Upper lobe of right lung (tissue), 1 donor: ENCODE measurements at places on chromosomes 16 and 17. TPM values are rescaled to one million over a fixed set of nuclear protein-coding genes. Genes with fewer than 3 reads are reported as not detected.

GRCh38 chr17:30208214-30208613, 27.3 kb downstream of the SLC6A4 start:
- no peak for DNase-seq
- no peaks in the 10 kb centered on the region for H3K27me3 ChIP-seq
- H3K4me3 ChIP-seq, result no peak overlapping the region
- H3K27ac ChIP-seq, result no peak overlapping the region
- H3K36me3 ChIP-seq, result no peaks in the 10 kb centered on the region

- DNase-seq, result no peak
- H3K4me3 ChIP-seq, result no peak overlapping the region
- H3K4me1 ChIP-seq, result no peaks in the 10 kb centered on the region
Measured at GRCh38 chr17:52064791-52065211, 93.7 kb downstream of the CA10 start.

GRCh38 chr17:82320956-82321927, 3.8 kb upstream of the CD7 start:
- H3K27me3 ChIP-seq, result no peaks in the 10 kb centered on the region
- DNase-seq, result peak; percentile 77
- no peak overlapping the region for H3K4me3 ChIP-seq
- no peak overlapping the region for H3K27ac ChIP-seq
- H3K36me3 ChIP-seq, result no peaks in the 10 kb centered on the region
- H3K4me1 ChIP-seq, result peaks cover 9% of the 10 kb centered on the region

GRCh38 chr17:79623786-79624717, 13.2 kb upstream of the RBFOX3 start:
- DNase-seq, result peak; percentile 33
- peaks cover 17% of the 10 kb centered on the region for H3K27me3 ChIP-seq
- no peaks in the 10 kb centered on the region for H3K4me1 ChIP-seq
- H3K36me3 ChIP-seq, result no peaks in the 10 kb centered on the region
- no peak overlapping the region for H3K4me3 ChIP-seq
- no peak overlapping the region for H3K27ac ChIP-seq

DNA sequence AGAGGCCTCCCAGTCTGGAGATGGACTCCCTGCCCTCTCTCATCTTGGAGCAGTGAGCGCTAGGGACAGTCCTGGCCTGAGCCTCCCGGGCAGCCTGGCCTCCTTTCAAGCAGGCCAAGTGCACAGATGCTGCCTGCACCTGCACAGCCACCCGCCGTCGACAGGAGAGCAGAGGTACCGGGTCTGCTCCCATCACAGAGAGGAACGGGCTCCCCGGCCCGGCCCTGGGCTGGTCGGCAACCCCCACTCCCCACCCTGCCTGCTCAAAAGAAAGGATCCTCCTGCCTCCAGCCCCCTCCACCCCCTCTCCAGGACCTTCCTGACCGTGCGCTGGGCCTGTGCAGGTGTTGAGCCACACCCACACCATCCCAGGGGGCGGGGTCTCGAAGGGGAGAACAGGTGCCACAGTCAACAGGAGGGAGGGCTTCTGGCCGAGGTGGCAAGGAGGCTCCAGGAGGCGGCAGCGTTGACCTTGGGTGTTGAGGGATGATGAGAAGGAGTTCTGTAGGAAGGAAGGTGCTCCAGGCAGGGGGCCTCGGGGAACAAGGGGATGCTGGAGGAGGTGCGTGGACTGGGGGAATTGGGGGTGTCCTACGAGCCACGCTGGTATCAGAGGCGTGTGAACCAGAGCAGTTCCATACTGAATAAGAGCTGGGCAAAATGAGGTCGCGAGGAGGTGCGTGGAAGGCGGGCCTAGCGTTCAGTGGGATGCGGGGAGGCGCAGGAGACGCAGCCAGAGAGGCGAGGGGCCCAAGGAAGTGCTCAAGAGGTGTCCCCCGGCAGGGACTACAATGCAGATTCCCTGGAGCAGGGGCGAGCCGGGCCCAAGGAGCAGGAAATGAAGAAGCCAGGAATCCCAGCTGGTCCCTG, 967 bp upstream of the CDH15 start:
- no peaks in the 10 kb centered on the region for H3K36me3 ChIP-seq
- H3K4me3 ChIP-seq, result peak overlapping the region; percentile 33
- H3K27ac ChIP-seq, result no peak overlapping the region
- H3K27me3 ChIP-seq, result peaks cover 15% of the 10 kb centered on the region
- H3K4me1 ChIP-seq, result peaks cover 15% of the 10 kb centered on the region
- peak; percentile 86 for DNase-seq

DNA sequence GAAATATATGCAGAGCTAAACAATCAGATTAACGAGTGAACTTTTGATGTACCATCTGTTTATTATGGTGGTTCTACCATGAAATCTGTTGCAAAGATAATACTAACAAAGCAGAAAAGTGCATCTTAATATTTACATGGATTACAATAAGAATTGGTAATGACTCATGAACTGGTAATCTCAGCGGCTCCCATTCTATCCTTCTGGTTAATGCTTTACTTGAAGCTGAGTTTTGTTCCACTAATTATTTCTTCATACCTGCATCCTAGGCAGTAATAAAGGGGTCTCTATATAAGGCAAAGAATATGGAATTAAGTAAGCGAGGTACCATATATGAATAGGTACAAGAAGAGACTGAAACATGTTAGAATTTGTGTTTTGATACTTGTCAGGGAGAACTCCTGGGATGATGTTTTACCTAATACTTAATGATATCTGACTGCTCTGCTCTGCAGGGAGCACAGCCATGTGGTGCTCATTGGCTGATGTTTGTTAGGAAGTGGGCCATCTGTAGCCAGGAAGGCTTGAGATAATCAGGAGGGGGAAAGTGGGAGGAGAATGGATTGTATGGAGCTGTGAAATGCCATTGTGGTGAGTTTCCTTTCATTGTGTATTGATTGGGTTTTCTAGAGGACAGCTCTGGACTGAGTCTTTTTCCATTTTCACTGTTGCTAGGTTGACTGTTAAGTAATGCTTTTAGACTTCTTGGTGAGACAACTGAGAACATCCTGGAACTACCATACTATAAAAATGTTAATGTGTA, 52.6 kb downstream of the MAP2K6 start:
- H3K27ac ChIP-seq, result no peak overlapping the region
- H3K27me3 ChIP-seq, result no peaks in the 10 kb centered on the region
- no peak for DNase-seq
- H3K4me3 ChIP-seq, result no peak overlapping the region

- H3K4me3 ChIP-seq, result no peak overlapping the region
- no peaks in the 10 kb centered on the region for H3K36me3 ChIP-seq
- H3K4me1 ChIP-seq, result peaks cover 5% of the 10 kb centered on the region
- no peaks in the 10 kb centered on the region for H3K27me3 ChIP-seq
- DNase-seq, result peak; percentile 50
Measured at GRCh38 chr16:85401370-85401916, 211.7 kb upstream of the GSE1 start.

DNA sequence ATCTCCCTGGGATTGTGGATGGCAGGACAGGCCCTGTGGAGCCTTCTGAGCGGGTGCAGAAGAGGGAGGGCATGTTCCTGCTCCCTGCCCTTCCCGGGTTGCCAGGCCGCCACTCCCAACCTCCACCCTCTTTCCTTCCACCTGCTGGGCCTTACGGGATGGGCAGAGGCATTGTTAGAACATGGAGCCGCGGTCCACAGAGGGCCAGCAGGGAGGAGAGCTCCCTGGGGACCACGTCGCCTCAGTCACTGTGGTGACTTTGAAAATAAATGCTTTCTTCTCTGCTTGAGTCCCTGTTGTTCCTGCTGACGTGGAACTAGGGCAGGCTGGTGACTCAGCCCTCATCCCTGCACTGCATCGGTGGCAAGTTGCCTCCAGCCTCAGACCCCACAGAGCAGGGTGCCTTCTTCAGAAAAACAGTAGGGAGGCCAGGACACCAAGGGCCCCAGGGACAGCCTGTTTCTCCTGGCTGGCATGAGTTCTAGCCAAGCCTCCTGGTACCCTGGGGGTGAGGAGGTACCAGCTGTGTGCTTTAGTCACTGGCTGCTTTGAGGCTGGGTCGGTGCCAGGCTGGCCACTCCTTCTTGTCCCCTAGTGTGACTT, 224.9 kb downstream of the SEC14L1 start:
- peak overlapping the region; percentile 47 for H3K27ac ChIP-seq
- H3K36me3 ChIP-seq, result no peaks in the 10 kb centered on the region
- peak; percentile 66 for DNase-seq
- H3K4me1 ChIP-seq, result peaks cover 33% of the 10 kb centered on the region
- no peak overlapping the region for H3K4me3 ChIP-seq

DNA sequence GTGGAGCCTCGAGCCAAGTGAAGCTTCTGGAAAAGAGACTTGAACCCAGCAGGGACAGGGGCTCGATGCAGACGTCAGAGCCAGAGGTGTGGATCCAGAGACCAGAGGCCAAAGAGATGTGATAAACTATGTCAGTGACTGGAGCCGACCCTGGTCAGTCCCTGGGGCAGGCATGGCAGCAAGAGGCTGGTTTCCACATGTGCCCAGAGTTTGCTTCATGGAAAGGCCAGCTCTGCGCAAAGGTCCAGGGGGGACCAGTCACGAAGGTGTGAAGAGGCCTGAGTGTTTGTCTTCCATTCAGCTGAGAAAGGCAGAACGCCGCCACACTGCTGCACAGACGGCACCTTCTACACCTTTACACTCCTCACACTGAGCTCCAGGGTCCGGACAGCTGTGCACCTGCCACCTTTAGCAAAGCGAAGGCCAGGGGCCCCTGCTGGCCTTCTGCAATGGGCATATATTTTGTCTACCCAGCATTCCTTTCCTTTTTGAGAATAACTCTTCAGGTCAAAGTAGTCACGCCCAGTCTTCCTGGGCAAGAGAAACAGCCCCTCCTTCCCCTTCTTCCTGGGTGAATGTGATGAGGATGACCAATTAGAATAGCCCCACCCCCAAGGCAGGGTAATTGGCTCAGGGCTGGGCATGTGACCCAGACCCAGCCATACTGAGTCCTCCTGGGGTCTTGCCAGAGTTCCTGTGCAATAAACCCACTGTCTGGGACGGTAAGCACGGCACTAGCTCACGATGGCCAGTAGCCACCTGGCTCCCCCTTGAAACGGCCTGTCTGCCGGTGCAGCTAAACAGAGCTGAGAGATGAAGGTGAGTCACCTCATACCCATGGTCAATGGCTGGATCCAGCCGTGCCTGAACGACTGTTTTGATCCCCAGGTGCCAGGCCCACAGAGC, 2.3 kb upstream of the RPH3AL start:
- H3K4me1 ChIP-seq, result peaks cover 41% of the 10 kb centered on the region
- H3K36me3 ChIP-seq, result no peaks in the 10 kb centered on the region
- peak overlapping the region; percentile 87 for H3K27ac ChIP-seq
- H3K4me3 ChIP-seq, result no peak overlapping the region
- no peaks in the 10 kb centered on the region for H3K27me3 ChIP-seq

DNA sequence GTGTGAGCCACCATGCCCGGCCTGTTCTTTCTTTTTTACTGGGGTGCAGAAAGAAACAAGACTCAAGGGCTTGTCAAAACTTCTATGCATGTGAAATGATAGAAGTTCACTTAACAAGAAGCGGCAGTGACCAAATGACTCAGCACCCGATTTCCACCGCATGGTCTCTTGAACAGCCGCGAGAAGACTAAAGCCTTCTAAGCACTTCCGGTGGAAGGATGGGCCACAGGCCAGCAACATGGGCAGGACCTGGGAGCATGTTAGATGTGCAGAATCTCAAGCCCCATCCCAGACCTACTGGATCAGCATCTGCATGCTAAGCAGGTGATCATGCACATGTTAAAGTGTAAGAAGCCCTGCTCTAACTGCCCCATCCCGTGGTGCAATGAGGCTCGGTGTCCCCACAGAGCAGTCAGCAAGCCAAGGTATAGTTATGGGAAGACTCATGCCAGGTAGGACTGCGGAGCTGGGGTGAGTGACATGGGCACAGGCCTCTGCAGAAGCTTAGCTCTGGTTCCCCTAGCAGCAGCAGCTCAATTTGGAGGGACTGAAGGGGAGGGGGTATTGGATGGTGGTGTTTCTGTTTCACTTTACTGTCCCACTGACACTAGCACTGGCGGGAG, 88.5 kb upstream of the HNF1B start:
- no peaks in the 10 kb centered on the region for H3K4me1 ChIP-seq
- no peaks in the 10 kb centered on the region for H3K36me3 ChIP-seq
- DNase-seq, result no peak
- H3K27me3 ChIP-seq, result peaks cover 4% of the 10 kb centered on the region
- H3K4me3 ChIP-seq, result no peak overlapping the region

DNA sequence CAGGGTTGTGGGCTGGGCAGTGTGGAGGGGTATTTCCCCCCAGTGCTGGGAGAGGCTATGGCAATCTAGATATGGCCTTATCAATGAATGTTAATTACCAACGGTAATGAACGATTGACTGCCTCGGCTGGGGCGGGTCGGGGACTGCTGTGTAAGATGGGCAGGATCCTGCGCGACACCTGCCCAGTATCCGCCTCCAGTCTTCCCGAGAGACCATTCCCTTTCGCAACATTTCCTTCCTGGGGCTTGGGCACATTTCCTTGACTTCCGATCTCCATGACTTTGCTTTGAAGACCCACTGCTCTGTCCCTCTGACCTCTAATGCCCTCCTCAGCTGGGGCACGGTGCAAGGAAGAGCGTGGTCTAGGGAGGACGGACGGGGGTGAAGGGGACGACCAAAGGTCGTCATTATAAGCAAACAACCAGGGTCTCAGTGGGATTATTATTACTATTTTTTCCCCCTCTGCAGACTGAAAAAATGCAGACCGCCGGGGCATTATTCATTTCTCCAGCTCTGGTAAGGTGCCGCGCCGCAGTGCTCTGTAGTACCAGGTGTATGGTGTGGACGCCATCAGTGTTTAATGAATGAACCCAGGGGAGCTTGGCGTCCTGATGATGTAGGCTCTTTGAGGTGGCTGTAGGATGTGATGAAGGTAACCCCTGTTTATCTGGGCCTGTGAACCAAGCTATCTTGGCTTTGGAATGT, 506 bp downstream of the ATP5MC1 start:
- H3K36me3 ChIP-seq, result peaks cover 23% of the 10 kb centered on the region
- peaks cover 7% of the 10 kb centered on the region for H3K4me1 ChIP-seq
- peak overlapping the region; percentile 76 for H3K27ac ChIP-seq
- no peak for DNase-seq

DNA sequence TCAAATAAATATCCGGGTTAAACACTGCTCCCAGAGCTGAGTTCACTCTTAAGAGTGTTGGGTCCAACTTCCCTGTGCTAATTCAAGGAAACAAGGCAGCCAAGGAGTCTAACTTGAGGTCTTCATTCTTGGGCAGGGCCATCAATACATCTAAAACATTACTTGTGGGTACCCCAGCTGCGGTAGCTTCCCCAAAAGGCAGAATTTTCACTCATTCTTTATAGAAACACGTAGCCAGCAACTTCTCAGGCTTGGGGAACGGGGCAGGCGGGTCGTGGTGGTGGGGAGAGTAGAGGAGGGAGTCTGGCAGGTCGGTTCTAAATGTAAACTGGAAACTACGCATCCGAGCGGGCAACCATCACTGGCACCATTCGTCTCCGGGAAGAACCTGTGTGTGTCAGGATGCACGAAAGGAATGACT, 666 bp upstream of the METTL9 start:
- H3K36me3 ChIP-seq, result no peaks in the 10 kb centered on the region
- DNase-seq, result no peak
- no peaks in the 10 kb centered on the region for H3K27me3 ChIP-seq

Gene GSDMA
- total RNA-seq, result 0.29 TPM

Gene CLDN9
- total RNA-seq, result 0.75 TPM

Gene NUDT16L1
- total RNA-seq, result 24.0 TPM
